GM04503 (cell line): ENCODE measurements at places on chromosomes 6 and 20.

DNA sequence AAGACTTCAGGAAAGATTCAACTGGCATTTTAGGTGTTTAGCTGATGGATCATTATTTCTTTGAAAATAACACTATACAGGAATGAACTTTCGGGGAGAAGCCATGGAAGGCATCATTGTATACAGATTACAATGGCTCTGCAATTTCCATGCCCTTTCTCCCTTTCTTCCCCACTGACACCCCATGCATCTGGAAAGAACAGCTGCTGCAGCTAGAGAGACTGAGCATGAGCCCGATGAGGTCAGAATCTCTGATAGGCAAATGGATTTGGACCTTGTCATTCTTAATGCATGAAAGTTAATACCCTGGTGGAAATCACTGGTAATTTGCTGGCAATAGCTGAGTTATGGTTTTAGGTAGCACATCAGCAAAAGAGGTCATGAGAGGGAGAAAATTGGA, 54.8 kb downstream of the BTBD3 start:
- no peak for DNase-seq

DNA sequence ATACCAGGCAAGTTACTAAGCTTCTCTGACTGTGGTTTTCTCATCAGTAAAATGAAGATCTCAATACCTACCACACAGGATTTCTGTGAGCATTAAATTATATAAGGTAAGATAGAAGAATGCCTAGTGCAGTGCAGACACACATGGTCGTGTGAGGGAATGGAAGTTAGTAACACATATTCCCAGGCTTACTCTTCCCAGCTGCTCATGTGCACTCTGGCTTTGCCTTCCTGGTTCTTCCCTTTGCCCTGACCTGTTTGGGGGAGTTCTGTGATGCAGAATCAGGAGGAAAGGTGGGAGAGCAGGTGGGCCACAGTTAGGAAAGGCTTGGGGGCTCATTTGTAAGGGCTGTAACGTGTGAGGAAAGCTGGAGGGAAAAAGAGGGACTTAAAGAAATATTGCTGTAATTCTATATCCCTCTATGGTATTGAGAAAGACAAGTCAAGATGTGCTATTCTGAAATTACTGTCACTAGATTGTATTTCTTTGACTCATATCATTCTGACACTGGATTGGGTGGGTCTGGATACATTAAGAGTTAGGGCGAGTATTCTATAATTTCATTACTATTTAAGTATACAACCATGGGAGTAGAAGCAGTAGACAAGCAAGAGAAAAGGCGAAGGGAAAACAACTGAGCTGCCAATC, 47.7 kb downstream of the FYN start:
- DNase-seq = no peak

- DNase-seq = no peak
These were observed 86.6 kb downstream of the TFAP2B start for GRCh38 chr6:50905297-50905696.

DNA sequence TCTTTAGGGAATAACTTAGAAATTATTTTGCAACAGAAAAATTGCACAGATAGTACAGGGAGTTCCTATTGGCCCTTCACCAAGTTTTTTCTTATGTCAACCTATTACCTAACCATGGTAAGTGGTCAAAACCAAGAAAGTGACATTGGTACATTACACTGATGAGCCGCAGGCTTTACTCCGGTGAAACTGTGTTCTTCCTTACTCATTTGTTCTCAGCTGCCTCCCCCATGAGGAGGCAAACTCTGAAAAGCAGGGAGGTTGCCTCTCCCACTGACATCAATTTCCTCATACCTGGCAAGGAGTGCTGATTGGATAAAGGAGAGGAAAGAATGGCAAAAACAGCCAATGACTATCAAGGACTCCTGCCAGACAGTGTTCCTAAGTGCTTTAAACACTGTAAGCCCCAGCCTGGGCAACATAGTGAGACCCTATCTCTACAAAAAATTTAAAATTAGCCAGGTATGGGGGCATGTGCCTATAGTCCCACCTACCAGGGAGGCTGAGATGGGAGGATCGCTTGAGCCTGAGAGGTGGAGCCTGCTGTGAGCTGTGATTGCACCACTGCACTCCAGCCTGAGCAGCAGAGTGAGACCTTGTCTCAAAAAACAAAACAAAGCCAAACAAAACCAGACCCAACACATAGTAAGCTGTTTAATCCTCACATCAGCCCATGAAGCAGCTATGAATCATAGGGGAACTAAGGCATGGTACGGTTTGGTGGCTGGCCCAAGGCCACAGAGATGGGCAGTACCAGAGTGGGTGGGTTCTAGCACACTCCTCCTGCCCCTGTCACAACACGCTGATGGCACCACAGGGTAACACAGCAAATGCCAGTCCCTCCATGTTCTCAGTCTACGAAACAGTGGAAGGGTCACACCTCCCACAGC, 24.7 kb downstream of the C20orf203 start:
- no peak for DNase-seq

DNA sequence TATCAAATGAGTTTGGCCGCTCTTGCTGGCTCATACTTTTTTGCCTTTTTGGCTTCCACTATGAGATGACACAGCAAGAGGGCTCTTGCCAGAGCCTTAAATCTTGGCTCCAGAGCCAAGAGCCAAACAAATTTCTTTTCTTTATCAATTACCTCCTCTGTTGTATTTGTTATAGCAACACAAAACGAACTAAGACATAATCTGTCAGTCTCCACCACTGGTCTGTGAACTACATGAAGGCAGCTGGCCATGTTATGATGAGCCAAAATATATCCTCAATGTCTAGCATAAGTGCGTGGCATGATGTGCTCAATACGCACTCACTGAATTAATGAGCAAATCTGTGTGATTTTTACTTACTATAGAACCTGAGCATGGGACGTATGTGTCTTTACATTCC, 220.0 kb upstream of the ZNF217 start:
- no peak for DNase-seq

DNA sequence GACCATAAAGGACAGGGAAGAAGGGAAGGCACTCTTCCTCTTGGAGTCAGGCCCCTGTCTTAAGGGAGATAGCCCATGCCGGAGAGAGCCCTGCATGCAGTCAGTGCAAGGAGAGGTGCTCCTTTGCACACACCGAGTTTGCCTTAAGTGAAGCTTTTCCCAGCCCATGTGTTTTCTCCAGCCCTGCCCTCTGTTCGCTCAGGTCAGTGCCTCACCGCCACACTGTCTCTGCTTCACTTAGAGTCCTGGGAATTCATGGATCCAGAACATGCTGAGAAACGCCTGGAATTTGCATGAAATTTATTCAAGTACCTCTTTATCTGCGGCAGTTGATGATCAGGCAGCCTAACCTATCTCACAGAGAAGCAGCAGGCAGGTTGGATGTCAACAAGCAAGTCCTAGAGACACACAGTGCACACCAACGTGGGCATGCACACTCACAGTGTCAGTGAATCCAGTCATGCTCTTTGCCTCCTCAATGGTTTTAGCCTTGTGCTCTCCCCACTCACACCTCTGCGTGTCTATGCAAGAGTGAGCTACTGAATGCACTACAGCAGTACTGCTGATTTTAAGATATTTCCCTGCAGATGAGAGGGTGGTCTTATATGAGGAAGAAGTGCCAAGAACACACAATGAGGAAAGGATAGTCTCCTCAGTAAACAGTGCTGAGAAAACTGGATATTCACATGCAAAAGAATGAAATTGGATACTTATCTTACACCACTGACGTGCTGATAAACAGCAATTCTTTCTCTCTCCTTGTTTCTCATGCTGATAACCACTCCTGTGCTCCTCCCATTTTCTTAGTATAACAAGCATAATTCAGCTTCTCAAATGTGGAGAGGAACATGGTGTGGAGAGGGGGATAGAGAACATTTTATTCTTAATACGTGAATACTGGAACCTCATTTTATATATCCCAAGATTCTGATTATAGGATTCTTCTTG, 295.1 kb upstream of the CDYL start:
- DNase-seq = no peak

DNA sequence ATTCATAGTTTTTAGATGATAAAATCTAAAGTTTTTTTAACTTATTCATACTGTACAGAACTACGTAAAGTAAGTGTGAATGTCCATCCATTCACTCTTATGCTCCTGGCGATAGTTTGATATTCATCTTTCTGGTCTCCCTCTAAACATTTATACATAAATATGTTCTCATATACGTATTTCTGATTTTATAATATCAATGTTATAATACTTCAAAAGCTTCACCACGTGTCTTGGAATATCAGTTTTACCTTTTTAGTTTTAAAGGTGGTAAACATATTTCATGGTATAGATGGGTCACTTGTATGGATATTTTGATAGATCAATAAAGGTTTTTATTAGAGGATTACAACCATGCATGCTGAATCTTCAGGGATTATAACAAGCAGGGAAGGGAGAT, 10.3 kb upstream of the RHAG start:
- DNase-seq = no peak

- DNase-seq = no peak
These were observed 982.0 kb upstream of the FLRT3 start for GRCh38 chr20:15319439-15319838.

- no peak for DNase-seq
These were observed 22.0 kb downstream of the ERGIC3 start for GRCh38 chr20:35563834-35564233.

DNA sequence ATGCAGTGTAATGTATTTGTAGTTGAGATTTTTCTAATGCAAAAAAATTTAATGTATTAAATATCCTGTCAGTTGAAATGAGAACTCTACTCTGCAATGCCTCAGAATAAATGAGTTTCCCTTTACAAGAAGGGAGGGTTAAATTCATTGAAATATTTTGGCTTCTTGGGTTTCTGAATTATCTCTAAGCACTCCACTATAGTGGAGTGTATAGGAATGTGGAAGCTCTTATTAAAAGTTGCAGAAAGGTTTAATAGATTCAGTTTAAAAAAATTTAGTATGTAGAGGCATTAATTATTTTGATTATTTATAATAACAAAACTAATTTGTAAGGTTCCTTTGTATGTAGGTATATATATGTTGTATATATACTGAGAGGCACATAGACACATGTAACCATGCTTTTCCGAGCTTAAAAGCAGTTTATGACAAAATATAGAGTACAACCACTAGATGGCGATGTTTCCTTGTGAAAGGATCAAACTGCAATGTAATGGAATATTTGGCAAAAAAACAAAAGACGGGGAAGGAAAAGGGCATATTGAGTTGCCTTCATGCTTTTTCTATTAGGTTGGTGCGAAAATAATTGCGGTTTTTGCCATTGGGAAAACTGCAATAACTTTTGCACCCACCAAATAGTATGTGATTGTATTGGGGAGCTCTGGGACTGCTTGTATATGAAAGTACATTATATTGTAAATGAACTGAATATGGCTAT, 144.2 kb downstream of the MYO6 start:
- peak; percentile 16 for DNase-seq

- DNase-seq = no peak
These were observed 103.0 kb downstream of the BCKDHB start for GRCh38 chr6:80209430-80209829.

- no peak for DNase-seq
These were observed 55.9 kb downstream of the RNF217 start for GRCh38 chr6:125018136-125018535.

DNA sequence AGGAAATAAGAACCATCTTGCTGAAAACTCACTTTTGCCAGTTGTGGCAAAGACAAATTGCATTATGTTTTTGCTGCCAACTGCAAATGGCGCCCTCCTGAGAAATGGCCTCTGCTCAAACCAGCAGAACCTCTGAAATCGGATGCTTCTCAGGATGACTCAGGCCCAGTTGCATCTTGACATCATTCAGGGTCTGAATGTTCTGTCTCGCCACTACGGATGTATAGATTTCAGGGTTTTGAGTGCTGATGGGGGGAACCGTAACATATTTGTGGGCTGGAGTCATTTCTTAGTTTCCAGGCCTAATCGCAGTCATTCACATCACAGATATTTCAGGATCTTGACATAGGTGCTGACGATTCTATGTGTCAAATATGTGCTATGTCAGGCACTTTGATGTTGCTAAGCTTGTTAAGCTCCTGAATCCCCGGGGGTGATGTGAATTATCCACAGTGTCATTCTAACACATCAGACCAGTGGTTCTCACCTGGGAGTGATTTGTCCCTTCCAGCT, 207.1 kb downstream of the NFATC2 start:
- peak; percentile 64 for DNase-seq

GRCh38 chr6:133637436-133637835, 251.5 kb upstream of the TCF21 start:
- DNase-seq = no peak

DNA sequence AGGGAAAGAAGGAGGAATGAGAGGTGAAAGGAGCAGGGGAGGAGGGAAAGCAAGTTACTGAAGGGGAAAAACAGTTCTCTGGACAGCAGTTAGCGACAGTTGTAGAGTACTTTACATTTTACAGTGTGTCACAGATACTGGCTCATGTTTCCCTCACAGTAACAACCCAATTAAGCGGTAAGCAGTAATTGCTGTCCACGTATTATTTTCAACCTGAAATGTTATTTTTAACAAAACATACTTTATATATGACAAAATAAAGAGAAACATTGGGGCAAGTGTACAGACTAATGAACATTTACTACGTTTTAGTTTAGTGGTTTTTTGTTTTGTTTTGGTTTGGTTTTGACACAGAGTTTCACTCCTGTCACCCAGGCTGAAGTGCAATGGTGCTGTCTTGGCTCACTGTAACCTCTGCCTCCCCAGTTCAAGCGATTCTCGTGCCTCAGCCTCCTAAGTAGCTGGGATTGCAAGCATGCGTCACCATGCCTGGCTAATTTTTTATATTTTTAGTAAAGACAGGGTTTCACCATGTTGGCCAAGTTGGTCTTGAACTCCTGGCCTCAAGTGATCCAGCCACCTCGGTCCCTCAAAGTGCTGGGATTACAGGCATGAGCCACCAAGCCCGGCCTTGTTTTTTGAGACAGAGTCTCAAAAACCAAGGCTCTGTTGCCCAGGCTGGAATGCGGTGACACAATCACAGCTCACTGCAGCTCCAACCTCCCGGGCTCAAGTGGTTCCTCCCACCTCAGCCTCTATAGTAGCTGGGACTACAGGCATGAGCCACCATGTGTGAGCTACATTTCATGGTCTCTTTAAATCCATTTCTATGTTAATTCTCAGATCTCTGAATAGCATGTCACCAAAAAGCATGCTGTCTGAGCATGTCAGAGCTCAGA, 22.6 kb upstream of the BTN3A2 start:
- no peak for DNase-seq

DNA sequence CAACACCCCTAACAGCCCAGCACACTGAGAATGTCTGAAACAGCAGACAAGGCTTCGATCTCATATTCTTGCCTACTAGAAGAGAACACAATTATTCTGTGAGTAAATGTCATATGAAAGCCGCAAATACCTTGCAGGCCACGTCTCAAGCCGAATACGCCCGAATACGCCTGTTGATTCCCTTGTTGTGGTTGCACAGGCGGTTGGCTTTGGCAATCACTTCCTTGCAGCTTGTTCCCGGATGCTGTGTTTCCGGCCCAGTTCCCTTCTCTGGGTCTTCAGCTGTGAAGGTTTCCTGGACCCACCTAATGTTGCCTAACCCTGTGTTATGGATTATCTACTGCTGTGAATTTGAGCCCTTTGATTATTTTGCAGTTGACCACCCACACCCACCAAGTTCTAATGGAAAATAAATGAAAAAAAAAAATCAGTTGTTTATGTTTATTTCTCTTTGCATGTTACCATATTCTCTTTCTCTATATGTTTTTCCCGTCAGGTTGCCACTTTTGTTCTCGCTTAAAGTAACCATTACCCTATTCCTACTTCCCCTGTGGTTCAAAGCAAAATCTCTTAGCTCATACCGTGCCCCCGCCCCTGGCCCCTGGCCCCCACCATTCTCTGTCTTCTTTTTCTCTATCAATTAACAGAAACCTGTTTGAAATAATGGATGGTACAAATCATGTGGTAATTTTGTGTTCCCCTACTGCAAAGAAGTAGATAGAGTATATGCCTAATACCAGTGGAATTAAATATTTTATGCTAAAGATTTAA, 172.4 kb downstream of the ADGB start:
- DNase-seq = no peak

GRCh38 chr6:142705054-142705453, 239.9 kb downstream of the HIVEP2 start:
- no peak for DNase-seq
